Dermis blood vessel endothelial cell (primary cell): ENCODE measurements at places on chromosomes 1 and 21. TPM values are rescaled to one million over a fixed set of nuclear protein-coding genes. Genes with fewer than 3 reads are reported as not detected.

The CFAP74 gene
- not detected in 2 replicates for total RNA-seq

The CD84 gene
- total RNA-seq: not detected in 2 replicates

The YBX1 gene
- 555 and 1,168 TPM in 2 replicates for total RNA-seq

The REG4 gene
- total RNA-seq: not detected in 2 replicates

- DNase-seq: no peak
Measured at GRCh38 chr1:237759377-237759776, 131.3 kb downstream of the ZP4 start.

DNA sequence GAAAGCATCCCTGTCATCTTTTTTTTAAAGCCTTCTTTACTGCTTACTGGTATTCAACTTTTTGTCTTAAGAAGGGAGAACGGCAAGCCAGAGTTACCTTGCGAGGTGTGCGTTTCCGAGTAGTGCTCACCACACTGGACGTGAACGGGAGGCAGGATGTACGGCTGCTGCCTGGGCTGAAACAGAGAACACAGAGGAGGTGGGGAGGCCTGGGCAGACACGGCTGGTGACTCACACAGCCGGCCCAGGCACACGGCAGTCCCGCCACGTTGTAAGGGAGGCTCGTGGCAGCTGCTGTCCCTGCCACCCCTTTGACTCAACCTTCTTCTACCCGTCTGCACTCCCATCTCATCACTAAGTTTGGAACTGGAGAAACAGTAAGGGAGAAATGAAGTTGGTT lies 105.8 kb downstream of the SMYD2 start:
- DNase-seq: peak; percentile 80

- DNase-seq: no peak
Measured at GRCh38 chr1:19465123-19465522, 20.2 kb downstream of the CAPZB start.

- no peak for DNase-seq
Measured at GRCh38 chr1:167665469-167665868, 35.4 kb downstream of the RCSD1 start.

GRCh38 chr1:94325377-94326302 lies 88.3 kb upstream of the ARHGAP29 start:
- DNase-seq: peak; percentile 97

DNA sequence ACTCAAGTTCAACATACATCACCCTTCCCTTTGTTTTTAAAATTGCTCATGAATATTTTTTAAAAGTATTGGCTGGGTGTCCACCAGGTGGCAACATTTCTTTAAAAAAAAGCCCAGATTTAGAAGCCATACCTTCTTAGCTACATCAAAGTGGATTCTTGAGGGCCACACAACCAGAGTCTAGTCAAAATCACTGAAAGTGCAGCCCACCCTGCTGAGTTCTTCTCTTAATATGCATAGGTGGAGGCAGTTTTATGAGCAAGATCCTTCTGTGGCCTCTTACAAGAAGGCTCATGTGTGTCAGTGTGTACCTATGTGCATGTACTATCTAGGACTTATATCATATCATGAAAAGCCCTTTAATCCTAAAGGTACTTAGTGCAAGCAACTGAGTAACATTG lies 16.9 kb upstream of the GNG12 start:
- DNase-seq: peak; percentile 74

DNA sequence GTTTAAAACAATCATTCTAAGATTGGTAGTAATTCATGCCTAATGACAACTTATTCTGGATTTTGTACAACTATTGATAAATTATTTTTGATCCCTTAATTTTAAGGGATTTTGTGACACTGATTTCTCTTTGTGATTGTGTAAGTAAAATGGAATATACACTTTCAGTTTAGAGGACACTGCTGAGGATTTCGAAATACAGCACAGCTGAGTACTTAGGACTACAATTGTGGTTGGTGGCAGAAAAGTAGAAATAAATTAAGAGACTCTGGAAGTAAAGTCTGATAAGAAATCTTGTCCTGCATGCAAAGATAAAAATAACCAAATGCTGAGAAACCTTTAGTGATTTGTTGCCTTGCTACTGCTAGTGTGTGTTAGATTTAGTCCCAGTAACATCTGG lies 40.0 kb downstream of the TYW3 start:
- no peak for DNase-seq

DNA sequence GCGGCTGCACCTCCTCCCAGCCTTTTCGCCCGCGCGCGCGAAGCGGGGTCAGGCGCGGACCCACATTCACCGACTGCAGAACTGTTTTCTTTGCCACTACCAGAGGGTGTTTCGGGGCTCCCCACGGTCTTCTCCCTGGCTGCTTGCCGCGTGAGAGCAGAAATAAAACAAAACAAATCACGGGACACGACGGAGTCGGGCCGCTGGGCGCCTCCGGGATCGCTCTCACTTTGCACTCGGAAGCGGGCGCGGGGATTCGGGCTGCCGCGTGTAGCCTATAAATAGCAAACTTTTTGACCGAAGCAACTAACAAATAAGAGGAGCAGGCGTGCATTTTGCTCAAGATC lies 412.3 kb upstream of the ESRRG start:
- peak; percentile 2 for DNase-seq

DNA sequence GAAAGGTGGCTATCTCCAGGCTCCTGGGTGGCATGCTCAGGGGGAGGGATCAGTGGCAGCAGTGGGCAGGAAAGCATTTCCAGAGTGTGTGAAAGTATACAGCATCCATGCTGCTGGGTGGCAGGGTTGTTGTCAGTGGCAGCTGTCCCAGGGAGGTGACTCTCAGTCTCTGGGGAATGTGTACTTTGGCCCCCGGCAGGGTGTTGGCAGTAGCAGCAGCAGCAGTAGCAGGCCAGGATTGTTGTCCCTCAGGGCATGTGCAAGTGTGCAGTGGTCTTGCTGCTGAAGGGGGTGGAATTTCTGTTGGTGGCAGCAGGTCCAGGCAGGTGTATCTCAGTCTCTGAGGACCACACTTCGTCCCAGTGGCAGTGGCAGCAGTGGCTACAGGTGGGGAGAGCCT lies 71.7 kb upstream of the GUCA2B start:
- no peak for DNase-seq

GRCh38 chr1:96707023-96707422 lies 14.6 kb upstream of the PTBP2 start:
- DNase-seq: no peak

DNA sequence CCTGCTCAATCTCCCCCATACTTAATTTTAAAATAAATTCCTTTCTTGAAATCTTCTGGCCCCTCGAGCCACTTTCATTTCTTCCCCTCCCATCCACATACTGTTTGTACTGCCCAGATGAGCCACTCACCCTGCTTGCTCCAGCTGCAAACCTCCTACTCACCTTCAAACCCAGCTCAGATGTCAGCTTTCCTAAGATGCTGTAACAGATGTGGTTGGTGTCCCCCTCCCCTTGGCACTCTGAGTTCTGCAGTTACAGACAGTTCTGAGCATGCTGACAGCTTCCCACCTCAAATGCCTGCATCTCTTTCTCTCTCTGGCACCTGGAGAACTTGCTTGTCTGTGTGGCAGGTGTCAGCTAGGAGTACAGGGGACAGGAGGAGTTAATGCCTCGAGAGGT lies 106.7 kb downstream of the PTPRU start:
- no peak for DNase-seq

- DNase-seq: no peak
Measured at GRCh38 chr1:234900595-234900994, 228.0 kb downstream of the TOMM20 start.

GRCh38 chr1:48887796-48888195 lies 111.1 kb upstream of the BEND5 start:
- no peak for DNase-seq

- DNase-seq: no peak
Measured at GRCh38 chr1:1092894-1093609, 18.9 kb upstream of the RNF223 start.
